Nucleus accumbens (tissue), 56 donors: ENCODE measurements at places on chromosomes 3 and 15.

DNA sequence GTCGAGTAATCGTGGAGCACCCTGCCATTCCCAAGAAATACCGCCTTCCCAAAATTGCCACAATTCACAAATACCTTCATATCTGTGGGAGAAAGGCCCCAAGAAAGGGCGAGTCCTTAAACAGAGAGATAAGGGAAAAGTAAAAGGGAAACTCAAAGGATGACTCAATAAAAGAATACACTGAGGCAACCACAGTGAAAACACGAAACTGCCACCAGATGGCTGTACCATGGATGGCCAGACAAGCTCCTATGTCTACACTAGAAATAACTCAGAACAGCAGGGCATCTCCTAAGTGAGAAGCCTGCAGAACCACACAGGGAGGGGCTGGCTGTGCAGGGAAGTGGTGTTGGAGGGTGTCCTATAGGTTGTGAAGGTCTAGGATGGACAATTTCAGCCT is 25.0 kb downstream of the SRGAP3 start:
- no peak for DNase-seq

- no peak for DNase-seq
These were observed 69.0 kb downstream of the RBM6 start for GRCh38 chr3:50008931-50009330.

- DNase-seq, result no peak
These were observed 33.7 kb downstream of the SLC24A1 start for GRCh38 chr15:65655457-65655856.

DNA sequence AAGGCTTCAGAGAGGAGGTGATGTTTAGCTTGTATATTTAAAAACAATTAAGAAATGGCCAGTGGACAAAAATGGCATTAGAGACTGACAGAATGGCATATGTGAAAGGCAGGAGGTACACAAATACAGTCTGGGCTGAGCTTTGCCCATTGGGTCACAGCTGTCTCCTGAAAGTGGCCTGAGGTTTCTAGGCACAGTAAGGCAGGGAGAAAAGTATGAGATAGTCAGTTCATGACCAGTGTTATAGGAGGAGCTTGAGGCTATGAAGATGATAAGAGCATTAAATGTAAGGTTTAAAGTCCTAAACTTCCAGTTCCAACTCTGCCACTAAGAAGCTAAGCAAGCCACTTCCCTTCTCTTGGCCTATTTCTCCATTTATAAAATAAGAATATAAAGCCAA is 111.2 kb upstream of the SETMAR start:
- no peak for DNase-seq

GRCh38 chr15:64464276-64465005 is 4.1 kb downstream of the ZNF609 start:
- DNase-seq, result no peak

GRCh38 chr3:48429960-48430707 is at the start of gene PLXNB1:
TSS of gene PLXNB1 (minus strand) at chr3:48430086. CDS start at chr3:48424611, 5,475 bp downstream.
- DNase-seq, result no peak

DNA sequence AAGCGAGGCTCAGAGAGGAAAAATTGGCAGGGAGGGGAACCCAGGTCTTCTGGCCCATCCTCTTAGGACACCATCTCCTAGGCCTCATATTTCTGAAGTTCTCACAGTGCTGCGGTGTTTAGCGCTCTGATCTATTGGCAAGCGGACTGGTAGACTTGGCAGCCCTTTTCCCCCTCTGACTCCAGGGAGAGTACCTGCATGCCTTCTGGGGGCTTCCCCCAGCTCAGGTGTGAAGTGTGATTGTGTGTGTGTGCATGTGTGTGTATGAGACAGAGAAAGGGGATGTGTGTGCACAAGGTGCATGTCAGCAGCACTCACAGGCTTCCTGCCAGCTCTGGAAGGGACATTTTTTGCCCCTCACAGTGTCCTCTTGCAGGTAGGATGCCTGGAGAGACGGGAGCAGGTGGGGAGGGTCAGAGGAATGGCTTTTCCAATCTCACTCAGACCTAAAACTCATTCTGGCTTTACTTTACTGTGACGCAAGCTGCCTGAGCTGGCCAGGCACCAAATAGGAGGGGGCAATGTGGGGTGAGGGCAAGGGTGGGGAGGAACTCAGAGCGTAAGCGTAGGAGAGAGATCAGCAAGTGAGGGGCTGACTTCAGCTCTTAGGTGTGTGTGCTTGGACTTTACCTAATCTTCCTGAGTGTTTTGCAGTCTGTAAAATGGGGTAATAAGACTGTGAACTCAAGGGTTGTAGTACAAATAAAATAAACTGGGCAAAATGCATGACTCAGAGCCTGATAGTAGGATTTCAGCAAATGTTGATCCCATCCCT is 4.0 kb upstream of the IL17RE start:
- DNase-seq, result no peak
